ENCODE measurements at places on chromosomes 12 and 14. TPM values are rescaled to one million over a fixed set of nuclear protein-coding genes. Genes with fewer than 3 reads are reported as not detected.

DNA sequence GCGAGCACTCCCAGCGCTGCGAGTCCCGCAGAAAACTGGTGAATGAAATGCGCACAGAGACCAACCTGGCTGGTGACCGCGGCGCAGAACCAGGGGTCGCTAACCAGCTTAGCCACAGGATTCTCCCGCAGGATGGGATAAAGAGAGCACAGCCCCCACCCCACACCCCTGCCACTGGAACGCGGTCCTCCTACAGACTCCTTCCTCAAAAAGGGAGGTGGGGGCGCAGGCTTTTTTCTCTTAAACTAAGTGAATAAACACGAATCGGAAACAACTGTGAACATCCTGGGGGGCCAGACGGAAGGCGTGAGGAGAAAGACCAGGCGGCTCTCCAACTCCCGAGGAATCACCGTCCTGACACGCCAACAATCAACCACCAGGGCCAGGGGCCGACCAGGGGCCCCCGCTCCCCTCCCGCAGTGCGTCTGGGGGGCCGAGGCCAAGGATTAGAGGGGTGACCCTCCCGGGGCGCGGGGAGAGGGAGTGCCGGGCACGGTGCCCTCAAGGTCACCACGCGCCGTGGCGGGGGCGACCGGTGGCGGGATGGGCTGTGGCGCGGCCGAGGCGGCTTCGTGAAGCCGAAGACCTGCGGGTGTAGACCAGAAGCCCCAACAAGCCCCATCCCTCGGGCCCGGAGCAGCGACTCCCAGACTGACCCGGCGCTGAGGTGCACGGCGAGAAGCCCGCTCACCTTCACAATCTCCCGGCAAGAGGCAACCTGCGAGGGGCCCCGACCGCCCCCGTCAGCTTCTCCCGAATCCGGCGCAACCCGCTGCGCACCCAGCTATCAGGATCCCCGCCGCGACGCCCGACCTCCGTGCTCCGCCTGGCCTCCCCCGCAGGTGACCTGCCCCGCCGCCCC is 704 bp downstream of the ATP2B1 start:
- DNase-seq: peak; percentile 54

Gene TC2N
- total RNA-seq: 119 TPM

Gene A2M
- total RNA-seq: 688 TPM

GRCh38 chr14:94831085-94831484 is 61.2 kb upstream of the GSC start:
- no peak for DNase-seq

DNA sequence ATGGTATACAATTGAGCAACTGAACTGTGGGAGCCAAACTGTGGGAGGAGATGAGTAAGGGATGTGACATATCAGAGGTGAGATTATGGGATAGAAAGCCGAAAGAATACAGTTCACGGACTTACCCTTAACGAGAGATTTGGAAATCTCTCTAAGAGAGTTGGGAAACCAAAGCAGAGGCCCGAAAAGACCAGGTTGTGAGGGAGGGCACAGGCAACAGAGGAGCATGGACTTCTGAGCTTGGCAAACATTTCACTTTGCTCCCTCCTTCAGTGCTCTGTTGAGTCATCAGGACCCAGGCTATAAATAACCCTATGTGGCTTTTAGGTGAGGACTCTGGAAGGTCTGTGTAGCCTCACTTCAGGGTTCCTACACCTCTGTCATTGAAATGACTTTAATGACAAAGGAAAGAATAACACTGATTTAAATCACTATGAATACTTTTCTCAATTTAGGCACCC is 120.6 kb downstream of the TGFB3 start:
- no peak for DNase-seq

DNA sequence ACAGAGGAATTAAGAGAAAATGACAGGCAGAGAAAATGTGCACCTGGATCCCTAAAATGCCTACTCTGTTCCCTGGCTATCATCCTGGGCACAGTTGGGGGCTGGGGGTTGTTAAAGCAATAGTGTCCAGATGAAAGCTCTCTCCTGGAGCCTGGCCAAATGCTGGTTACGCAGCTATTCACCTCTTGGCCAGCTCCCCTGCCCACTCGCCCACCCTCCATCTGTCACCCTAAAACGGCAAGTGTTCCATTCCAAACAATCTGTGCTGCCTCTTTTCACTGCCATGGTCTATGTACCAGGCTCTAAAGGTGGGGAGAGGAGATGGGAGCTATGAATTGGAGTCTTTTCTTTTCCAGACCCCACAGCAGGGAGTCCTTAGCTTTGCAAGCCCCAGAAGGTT is 24.7 kb upstream of the NPFF start:
- no peak for DNase-seq

DNA sequence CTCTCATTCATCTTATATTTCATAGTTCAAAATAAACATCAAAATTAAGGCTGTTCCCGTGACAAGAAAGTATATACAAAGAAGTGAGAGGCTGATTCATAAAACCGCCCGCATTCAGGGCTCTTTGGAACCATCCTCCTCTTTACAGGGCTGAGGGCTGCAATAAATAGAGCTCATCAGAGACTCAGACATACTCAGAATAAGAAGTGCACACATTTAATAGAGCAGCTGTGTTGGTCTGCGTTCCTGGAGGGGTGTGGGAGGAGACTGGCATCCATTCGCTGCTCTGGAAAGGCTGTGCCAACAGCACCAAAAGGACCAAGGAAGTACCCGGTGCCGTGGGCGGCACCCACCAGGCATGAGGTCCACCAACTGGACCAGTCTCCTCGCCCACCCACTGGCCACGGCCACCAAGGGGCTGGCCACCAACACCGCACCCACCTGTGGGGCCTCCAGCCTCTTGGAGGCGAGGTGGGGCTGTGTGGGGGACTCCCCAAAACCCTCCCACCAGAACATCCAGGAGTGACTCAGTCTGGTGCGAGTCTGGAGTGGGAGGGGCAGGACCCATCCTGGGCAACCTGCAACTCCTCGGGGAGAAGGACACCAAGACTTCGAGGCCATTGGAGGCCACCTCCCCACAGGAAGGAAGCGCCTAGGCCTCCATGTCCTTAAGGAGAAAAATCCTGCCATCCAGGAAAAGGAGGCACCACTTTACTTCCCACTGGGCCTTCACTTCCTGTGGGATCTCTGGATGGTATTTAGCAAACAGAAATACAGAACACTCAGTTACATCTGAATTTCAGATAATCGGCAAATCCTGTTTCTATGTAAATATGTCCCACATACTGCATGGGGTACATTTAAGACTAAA is 32.7 kb downstream of the VCPKMT start:
- no peak for DNase-seq

Gene ADAMTS20
- total RNA-seq: not detected

GRCh38 chr14:73133795-73134194 is 2.5 kb upstream of the PSEN1 start:
- no peak for DNase-seq

GRCh38 chr14:92914087-92914656 is 8.8 kb upstream of the CHGA start:
- DNase-seq: no peak

DNA sequence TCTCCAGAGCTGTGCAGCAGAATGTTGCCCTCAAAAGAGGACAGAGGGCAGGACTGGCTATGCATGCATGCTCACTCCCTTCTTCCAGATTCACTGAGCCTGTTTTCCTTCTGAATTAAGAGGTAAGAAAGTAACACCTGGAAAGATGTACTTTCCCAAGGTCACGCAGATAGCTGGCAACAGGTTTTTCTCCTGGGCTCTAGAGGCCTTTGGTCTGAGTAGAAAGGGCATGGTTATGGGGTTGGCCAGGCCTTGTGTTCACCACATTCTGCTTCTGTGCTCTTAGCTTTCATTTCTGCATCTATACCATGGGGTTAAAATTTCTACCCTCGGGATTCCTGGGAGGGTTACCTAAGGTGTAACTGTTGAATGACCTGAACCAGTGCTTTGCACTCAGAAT is 57.5 kb downstream of the RASSF3 start:
- no peak for DNase-seq

DNA sequence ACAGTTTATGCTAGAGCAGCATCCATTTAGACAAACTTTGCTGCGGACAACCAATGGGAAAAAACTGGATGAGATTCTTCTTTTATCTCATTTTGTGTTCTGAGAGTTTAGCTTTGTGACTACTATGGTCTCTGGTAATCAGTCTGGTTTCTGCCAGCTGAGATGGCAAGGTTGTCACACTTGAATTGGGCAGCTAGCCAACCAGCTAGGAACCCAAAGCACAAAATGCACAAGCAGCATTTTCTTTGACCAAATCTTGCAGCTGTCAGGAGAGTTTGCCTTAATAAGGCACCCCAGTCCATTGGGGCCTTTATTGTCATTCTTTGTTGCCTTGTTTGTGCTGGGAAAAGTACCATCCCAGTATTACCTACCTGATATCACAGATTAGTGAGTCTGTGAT is 34.0 kb upstream of the ETV6 start:
- no peak for DNase-seq

DNA sequence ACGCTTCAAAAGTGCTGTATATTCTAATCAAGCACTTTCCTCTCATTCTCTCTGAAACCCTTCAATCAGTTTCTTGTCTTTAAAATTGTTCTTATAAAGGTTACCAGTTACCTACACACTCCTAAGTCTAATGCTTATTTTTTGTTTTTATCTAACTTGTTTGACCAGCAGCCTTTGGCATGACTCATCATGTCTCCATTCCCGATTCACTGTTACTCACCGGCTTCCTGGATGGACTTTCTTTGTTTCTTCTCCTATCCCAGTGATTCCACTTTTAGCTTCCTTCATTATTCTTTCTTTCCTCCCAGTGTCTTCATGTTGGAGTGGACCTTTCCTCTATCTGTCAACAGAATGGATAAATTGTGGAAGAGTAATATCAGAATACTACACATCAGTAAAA is 368.6 kb upstream of the CCDC196 start:
- DNase-seq: no peak

Gene CRIP1
- total RNA-seq: 127 TPM

Gene PAX9
- total RNA-seq: 2.1 TPM

Gene PTPRR
- 1.7 TPM for total RNA-seq

Gene GALNT6
- 9.9 TPM for total RNA-seq

- no peak for DNase-seq
Observed at GRCh38 chr14:105487449-105487985, 831 bp downstream of the CRIP1 start.

- no peak for DNase-seq
Observed at GRCh38 chr14:95707327-95707726, 6.6 kb downstream of the TCL1A start.

DNA sequence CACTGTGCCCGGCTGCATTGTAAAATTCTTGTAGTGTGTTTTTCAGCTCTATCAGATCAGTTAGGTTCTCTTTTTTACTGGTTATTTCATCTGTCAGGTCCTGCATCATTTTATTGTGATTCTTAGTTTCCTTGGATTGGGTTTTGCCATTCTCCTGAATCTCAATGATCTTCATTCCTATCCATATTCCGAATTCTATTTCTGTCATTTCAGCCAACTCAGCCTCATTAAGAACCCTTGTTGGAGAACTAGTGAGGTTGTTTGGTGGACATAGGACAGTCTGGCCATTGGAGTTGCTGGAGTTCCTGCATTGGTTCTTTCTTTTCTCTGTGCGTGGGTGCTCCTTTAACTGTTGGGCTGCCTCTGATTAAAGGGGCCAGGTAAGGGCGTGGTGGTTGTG is 5.6 kb upstream of the C1S start:
- no peak for DNase-seq

DNA sequence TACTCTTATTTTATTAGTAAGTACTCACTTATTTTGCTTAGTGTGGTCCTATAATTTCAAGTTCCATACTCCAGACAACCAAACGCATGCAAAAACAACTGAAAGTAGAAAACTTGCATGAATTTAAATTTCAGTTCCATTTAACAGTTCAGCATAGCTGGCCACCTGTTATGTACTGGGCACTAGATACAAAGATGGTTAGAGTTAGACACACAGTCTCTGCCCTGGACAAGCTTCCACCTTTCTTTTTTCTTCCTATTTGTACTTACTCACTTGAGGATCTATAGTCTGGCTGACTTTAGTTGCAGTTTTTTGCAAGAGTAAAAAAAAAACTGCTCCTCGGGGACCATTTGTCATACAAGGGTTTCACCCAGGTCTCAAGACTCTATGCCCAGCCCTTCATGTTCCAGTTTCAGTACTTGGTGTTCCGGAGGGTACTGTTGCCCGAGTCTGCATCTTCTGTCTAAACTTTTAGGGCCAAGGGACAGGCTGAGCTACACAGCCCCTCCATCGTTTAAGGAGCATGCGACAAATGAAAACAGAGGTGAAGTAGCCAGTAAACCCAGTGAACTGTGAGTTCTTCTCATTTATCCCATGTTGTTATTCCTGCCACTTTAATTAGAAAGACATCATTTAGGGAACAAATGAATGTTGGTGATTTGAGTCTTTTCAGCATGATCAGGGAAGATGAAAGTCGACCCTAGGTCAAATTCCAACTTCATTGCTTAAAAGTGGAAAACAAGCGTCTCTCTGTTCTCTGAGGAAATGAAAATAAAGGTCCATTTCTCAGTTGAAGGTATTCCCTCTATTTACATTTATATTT is 22.3 kb downstream of the RPGRIP1 start:
- DNase-seq: no peak

DNA sequence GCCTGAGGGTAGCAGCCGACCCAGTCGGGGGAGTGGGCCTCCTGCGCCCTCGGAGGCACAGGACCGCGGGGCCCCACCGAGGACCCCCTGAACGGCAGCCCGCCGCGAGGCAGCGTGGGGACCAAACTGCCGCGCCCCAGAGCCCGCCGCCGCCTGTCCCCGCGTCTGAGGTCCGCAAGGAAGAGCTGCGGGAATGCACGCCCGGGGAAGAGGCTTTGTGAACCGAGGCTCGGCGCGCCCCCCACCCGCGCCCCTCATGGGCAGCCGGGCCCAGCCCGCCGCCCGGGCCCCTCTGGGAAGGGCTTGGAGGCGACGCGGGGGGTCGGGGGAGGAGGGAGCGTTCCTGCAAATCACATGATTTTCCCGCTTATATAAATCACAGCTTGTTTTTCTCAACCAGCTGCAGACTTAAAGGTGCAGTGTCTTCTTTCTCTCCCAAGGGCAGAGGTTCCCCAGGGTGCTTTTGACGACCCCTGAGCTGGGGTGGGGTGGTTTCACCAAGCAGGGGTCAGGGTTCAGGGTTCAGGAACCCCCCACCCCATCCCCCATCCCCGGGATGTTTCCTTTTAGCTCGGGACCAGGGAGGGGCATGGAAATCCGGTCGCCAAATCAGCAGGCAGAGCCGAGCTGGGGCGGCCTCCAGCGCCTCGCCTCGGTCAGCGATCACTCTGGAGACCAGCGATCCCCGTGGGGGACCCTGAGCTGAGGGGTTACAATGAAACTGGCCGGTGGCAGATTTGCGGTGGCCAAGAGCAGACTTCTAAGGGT is 44.7 kb upstream of the ATP23 start:
- DNase-seq: peak; percentile 81

Gene KDM2B
- total RNA-seq: 23.7 TPM

- DNase-seq: no peak
Observed at GRCh38 chr12:66025477-66025876, 105.1 kb downstream of the LLPH start.

DNA sequence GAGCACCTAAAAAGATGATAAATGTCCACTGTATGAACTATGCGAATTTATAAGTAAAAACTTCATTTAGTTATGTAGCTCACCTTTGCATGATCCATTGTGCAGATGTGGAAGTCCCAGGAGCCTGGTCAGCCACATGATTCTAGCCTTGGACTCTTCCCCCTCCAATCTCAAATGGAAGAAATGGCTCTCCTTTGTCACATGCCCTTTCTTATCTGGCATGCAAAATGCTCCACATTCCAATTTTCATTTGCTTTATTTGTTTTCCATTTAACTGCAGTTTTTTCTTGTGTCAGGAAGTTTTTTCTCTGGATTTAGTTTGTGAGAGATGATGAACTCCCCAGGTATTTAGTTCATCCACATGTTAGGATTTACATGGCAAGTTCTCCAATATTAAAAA is 73.8 kb downstream of the DYRK2 start:
- no peak for DNase-seq

Gene GRIN2B
- total RNA-seq: 0.03 TPM

Measured in ureter (tissue), 1 donor.